Upper lobe of left lung (tissue), 6 donors: ENCODE measurements at places on chromosomes 11 and 22. TPM values are rescaled to one million over a fixed set of nuclear protein-coding genes. Genes with fewer than 3 reads are reported as not detected.

The C22orf31 gene
- total RNA-seq, result not detected

- peak; percentile 85 for DNase-seq
Measured at GRCh38 chr11:120025606-120026335, 112.1 kb downstream of the TRIM29 start.

The AIP gene
- total RNA-seq, result 84.2 TPM

DNA sequence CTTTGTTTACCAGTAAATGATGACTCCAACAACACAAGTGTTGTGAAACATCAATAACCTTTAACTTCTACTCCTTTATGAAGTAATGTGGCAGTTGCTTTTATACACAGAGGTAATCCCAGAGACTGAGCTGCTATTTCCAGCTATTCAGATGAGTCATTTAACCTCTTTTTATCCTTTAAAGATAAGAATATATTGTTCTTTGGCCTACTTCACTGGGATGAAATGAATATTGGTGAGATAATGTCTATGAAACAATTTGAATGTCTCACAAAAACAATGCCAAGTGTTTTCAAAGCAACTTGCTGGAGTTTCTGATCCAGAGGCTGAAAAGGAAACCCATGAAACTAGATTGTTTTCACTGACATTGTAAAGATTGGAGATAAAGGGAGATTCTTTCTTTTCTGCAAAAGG, 564.4 kb upstream of the LUZP2 start:
- DNase-seq, result no peak

GRCh38 chr22:43088627-43088983, 586 bp downstream of the TTLL1 start:
- DNase-seq, result no peak

The ASCL2 gene
- total RNA-seq, result 3.4 TPM

- DNase-seq, result no peak
Measured at GRCh38 chr11:28353991-28354390, 245.8 kb downstream of the METTL15 start.

DNA sequence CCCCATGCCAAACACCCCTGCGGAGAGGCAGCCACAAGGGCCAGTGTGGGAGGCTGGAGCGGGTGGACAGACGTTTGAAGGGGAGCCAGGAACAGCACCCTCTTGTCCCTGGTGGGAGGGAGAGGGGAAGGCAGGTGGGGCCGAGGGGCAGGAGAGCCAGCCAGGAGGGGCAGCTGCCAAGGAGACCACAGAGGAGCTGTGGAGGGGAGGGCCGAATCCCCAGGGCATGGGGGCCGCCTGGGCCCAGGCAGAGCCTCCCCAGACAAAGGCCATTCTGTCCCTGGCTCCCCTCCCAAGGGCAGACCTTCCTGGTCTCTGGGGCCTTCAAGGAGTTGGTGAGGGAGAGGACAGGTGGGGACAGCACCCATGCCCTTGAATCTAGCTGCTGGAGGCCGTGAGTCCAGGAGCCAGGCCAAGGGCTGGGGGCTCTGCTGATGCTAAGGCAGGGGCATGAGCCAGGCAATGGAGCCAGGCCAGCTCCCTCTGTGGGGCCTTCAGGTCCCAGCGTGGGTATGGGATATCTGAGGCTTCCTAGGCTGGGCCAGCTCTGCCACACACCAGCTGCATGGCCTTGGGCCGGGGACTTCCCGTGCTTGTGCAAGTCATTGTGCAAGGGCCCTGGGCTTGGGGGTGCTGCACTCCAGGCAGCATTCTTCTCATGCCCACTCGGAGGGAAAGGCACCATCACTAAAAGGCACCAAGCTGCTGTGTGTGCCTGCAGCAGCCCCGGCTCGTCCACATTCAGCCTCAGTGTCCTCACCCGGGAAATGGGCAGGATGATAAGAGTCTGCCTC, 11.4 kb downstream of the EMID1 start:
- no peak for DNase-seq

The APOL5 gene
- total RNA-seq, result not detected

GRCh38 chr11:128508770-128509510, 78.4 kb downstream of the ETS1 start:
- peak; percentile 53 for DNase-seq

DNA sequence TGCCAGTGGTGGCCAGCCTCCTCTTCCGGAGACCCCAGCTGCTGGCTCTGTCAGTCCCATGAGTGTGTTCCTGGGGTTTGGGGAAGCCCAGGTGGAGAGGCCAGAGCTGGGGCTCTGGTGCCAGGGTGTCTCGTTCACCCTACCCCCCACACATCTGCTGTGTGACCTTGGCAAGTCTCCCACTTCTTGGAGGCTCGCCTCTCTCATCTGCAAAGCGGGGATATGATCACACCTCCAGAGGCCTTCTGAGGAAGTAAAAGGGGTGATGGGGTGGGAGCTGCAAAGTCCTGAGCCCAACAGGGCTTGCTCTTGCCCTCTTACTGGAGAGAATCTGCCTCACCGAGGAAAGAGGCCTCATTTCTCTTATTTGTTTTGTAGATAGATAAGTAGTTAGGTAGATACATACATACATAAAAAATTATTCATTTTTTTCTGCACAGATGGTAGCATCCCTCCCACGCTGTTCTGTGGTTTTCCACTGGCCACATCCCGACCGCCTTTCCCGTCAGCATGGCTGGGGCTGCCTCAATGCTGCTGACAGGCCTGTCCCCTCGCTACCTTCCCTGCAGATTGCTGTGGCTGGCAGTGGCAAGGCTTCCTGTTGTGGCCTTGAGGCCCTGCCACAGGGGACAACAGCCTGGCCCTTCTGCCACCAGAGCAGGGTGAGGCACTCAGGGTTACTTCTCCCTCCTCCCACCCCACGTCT, 23.9 kb downstream of the MYO7A start:
- DNase-seq, result no peak

DNA sequence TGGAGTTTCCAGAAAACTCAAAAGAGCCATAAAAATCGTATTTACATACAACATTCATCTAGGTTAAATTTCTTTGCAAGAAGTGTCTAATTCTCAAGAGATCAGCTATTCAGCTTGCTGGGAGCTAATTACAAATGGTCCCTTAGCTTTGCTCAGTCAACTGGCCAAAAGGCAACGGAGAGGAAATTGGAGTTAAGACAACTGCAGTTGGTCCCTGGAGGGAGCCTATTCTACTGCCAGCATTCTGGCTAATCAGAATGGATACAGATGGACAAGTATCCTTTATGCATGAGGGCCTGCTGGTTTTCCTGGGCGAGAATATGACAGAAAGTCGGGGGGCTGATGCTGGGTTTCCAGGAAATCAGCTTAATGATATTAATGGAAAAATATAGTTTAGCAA, 45.5 kb downstream of the KCNJ1 start:
- DNase-seq, result no peak

- peak; percentile 86 for DNase-seq
Measured at GRCh38 chr11:66858186-66858938, 1.5 kb downstream of the LRFN4 start.

- no peak for DNase-seq
Measured at GRCh38 chr11:2726964-2727363, 27.2 kb upstream of the KCNQ1OT1 start.

- no peak for DNase-seq
Measured at GRCh38 chr11:93804879-93805278, 20.8 kb downstream of the MED17 start.

The BEST1 gene
- total RNA-seq, result 18.9 TPM

- DNase-seq, result no peak
Measured at GRCh38 chr11:2681408-2682145, 18.2 kb downstream of the KCNQ1OT1 start.

DNA sequence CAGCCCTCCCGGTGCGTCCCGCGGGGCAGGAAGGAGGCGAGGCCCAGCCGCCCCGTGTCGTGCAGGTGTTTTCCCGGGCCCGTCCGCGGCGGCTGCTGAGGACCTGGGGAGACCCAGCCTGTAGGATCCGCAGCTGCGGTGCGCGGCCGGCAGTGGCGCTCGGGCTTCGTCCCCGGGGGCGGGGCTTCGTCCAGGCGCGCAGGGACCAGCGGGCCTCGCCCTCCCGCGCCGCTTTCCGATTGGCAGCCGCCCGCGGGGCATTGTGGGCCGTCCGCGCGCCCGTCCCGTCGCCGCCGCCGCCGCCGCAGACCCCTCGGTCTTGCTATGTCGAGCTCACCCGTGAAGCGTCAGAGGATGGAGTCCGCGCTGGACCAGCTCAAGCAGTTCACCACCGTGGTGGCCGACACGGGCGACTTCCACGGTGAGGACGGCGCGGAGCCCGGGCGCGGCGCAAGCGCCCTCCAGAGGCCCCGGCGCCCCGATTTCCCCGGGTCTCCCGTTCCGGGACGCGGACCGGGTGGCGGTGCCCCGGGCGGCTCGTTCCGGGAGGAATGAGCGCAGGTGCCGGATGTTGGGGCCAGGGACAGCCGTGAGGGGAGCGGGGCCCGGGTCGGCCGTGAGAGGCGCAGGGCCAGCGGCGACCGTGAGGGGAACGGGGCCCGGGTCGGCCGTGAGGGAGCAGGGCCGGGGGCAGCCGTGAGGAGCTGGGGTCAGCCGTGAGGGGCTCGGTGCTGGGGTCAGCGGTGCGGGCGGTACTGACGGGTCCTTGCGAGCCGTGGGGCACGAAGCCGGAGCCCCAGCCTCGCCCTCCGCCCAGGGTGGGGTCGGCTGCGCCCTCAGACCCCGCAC, at the start of gene TALDO1:
Gene TALDO1, plus strand, starts transcription at position 307 of the 849 bp plus-strand sequence. Its CDS starts 18 bp downstream, at position 325.
- DNase-seq, result peak; percentile 96

The B4GALNT4 gene
- total RNA-seq, result 2.1 TPM

The ZP1 gene
- not detected for total RNA-seq

The NCR3LG1 gene
- 5.8 TPM for total RNA-seq

DNA sequence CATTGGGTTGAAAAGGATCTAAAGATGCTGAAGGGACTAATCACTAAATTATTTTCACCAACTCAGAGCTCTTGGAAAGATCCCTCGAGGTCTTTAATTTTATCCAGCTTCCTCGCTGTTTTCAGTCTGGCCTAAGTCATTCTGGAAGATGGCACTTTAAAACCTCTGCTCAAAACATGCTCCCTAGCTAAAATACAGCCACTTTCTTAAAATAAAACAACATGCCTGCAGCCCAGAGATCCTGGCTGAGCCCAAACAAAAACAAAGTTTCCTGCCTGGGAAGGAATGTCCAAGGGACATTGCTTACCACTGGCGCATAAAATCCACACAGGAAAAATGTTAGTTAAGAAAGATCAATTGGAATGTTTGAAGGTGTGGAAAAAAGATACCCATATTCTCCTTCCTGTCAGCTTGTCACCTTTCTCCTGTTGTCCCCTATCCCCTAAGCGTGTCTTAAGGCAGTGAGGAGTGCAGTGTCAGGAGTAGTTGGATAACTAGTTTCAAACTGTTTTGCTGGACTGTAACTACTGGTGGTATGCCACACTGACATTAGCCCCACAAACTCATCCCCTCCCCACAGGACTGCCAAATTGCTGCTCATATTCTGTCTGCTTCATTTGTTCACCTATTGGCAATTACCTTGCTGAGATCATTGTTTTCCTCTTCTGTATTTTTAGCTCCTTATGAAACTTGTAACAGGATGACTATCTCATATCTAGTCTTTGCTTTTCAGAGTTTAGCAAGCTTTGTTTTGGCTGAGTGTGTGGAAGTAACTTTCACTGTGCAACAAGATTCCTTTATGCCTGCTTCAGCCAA, 108.3 kb upstream of the SESN3 start:
- DNase-seq, result no peak

The KCNE3 gene
- total RNA-seq, result 26.2 TPM

DNA sequence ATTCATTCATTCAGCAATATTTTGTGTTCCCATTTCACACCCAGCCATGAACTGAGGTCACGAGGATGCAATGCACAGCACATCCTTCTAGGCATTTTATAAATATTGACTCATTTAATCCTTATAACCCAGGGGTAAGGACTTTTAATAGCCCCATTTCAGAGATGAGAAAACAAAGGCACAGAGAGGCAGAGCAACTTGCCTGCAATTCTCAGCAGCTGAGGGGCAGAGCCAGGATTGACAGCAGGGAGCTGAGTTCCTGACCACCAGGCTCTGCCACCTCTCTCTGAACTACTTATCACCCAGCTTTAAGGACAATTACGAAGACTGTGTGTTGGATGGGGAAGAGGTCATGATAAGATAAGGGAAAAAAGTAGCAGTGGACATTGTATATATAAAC, 12.8 kb upstream of the FGF3 start:
- no peak for DNase-seq

- DNase-seq, result no peak
Measured at GRCh38 chr11:121236115-121237001, 56.2 kb upstream of the SC5D start.
